ENCODE measurements at places on chromosomes 5 and 9. TPM values are rescaled to one million over a fixed set of nuclear protein-coding genes. Genes with fewer than 3 reads are reported as not detected.

BARHL1 gene
- not detected for total RNA-seq

LCP2 gene
- 4.7 TPM for total RNA-seq

AIF1L gene
- total RNA-seq, result 12.2 TPM

DNA sequence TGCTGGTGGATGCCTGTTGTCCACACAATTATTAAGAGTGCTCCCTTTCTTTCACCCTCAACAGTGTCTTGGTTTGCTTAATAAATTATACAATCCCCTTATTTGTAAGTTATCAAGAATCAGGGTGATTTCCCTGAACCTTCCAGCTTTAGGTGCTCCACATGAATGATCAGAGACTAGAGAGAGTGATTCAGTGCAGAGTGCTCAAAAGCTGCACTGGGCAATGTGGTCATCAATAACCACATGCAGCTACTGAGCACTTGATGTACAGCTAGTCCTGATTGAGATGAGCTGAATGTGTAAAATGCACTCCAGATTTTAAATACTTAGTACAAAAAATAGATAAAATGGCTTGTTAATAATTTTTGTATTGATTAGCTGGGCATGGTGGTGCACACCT, 76.8 kb upstream of the TRIO start:
- H3K4me3 ChIP-seq, result no peak overlapping the region
- H3K36me3 ChIP-seq, result no peaks in the 10 kb centered on the region
- H3K4me1 ChIP-seq, result no peaks in the 10 kb centered on the region
- H3K27ac ChIP-seq, result no peak overlapping the region
- H3K27me3 ChIP-seq, result no peaks in the 10 kb centered on the region
- no peak for DNase-seq
